ENCODE measurements at places on chromosomes 6 and 20.

- DNase-seq, result no peak
These were observed 109.0 kb downstream of the ATG5 start for GRCh38 chr6:106216527-106216926.

DNA sequence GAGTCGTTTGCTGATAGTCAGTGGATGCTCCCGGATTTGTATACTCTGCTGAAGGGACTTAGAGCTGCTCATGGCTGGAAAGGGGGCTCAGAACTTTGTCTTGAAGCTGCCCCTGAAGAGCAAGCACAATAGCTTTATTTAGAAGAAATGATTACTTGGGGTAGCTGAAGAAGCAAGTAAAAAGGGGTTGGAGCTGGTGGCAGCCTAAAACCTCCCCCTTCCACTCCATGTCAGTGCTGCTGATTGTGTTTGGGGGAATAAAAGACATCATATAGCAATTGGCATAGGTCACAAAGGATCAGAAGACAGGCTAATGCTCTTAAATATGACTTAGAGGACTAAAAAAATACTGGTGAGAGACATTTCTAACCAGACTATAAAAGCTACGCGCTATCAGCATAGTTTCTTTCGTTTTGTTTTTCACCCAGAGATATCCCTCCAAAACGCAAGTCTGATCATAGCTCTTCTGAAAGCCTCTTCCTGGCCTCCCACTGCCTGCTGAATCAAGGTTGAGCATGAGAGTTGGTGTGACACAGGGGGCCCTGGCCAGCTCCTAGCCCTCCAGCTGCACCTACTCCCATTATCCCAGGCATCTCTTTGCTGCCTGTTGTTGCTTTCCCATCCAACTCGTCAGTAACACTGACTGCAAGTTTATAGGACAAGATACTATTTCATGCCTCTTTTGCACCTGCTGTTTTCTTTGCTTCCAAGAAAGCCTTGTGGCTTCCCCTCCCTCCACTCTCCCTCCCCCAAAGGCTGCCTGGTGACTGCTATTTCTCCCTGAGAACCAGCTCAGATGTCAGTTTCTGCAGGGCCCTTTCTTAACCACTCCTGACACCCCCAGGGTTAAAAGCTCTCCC, 33.9 kb upstream of the SGK1 start:
- DNase-seq, result no peak

GRCh38 chr20:24952376-24953208, 3.5 kb downstream of the CST7 start:
- no peak for DNase-seq

DNA sequence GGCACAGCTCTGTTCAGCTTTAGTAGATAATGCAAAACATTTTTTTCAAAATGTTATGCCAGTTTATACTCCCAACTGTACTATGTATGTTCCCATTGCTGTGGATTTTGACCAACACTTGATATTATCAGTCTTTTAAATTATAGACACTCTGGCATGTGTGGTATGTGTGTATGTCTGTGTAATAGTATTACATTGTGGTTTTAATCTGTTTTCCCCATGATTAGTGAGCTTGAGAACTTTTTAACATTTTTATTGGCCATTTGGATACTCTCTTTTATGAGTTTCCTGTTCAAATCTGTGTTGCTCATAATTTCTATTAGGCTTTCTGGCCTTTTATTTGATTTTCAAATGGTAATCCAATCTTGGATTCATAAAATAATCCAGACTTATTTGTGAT, 69.2 kb upstream of the TXNDC5 start:
- no peak for DNase-seq

DNA sequence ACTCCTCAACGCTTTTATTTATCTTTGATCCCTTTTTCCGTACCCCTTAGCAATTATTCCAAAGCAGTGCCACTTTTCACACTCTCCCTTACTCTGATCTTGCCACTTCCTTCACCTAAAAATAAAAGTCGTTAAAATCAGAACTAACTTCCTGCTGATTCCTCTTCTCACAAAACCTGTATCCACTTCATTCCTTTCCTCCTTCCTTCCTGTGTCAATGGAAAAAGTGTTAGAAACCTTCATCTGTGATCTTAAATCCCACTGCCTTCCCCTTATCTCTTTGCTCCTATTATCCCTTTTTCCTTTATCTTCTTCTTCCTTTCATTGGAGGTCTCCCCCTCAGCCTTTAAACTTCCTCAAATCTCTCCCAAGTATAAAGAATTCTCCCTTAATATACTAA, 49.2 kb downstream of the GOPC start:
- DNase-seq, result no peak

GRCh38 chr6:118240878-118241528, 307.1 kb upstream of the PLN start:
- DNase-seq, result no peak

DNA sequence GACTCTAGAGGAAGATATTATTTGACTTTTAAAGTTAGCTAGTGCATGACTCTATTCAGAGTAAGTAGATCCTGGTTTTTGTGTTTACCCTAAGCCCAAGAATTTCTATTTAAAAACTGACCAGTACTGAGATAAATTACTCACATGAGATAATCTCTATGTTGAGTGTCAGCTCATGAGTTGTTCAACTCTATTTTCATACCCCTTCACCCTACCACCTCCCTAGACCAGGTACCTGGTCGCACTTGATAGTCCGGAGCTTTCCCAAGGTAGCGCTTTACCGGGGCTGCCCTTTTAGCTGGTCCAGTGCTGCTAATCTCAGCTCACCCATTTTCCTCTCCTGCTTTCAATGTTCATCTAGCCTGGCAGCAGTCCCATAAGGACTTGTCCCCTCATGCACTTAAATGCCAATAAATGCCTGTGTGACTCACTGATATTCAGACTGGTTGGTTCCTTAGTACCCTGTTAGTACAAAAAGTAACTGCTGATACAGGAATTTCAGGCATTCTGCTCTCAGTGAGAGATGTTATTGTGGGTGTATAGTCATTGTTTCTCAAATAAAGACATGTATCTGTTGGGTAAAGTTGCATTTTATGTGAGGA, 503.9 kb downstream of the ADGRB3 start:
- no peak for DNase-seq

DNA sequence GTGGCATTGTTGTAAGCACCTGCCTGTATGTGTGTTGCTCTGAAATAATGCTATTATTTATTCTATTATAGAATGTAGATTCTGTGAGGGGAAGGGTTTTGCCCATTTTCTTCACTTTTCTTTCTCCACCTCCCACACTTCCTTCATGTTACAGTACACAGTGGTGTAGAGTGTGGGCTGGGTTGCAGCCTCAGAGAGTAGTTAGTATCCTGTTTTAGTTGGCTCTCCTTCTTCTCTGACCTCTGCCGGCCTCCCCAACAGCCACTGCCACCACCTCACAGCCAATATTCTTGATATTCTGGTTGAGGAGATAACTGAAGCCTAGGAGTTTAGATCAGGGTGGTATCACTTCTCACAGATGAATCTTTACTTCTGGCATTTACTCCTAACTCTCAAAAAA, 143.4 kb downstream of the BCKDHB start:
- no peak for DNase-seq

DNA sequence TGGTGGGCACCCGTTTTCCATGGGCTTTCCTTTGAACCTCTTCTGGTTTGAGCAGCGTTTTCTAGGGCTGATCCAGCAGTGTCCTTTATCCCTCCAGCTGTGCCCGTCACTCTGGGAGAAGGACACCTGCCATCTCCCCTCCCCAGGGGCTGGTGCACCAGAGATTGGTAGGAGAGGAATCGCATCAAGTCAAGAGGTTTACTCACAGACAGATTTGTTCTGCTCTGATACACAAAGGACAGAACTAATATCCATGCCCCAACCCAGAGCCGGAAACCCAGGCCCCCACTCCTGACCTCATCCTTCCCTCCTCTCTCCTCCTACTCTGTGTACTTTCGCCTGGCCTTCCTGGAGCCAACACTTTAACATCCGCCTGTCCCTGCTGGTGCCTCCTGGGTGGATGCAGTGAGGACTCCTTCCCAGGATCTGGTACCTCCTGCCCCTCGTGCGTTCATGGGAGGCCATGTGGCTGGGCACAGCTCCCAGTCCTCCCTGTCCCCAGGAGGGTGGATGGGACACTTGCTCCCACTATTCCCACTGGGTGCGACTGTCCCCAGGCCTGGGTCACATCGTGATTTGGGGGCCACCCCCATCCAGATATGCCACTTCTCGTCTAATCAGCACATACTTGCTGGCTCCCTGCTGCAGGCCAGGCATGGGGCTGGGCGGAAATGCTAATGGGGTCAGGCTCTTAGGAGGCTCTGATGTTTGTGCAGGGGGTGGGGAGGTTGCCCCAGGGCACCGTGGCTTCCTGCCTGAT, 286.3 kb downstream of the CDH4 start:
- no peak for DNase-seq

DNA sequence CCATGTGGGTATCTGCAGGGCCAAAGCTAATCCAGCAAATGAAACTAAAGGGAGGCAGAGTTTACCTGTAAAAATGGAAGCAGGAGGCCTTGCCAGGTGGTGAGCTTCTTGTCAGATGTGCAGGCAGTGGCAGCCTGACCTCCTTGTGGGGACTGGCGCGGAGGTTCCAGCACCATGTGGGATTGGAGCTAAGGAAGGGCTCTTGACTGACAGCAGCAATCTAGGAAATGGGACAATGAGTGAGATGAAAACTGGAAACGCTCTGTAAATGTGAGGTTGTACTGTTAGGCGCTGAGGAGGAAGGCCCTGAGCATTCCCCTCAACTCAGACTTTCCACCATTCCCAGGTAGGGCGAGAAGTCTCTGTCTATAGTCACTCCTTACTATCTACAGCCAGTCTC, 81.8 kb upstream of the ARMC2 start:
- DNase-seq, result no peak

GRCh38 chr6:54097753-54098152, 13.5 kb upstream of the MLIP start:
- no peak for DNase-seq

- peak; percentile 54 for DNase-seq
These were observed 43.6 kb downstream of the MDGA1 start for GRCh38 chr6:37653933-37654565.

GRCh38 chr20:21391972-21392352, 5.4 kb downstream of the NKX2-4 start:
- no peak for DNase-seq

DNA sequence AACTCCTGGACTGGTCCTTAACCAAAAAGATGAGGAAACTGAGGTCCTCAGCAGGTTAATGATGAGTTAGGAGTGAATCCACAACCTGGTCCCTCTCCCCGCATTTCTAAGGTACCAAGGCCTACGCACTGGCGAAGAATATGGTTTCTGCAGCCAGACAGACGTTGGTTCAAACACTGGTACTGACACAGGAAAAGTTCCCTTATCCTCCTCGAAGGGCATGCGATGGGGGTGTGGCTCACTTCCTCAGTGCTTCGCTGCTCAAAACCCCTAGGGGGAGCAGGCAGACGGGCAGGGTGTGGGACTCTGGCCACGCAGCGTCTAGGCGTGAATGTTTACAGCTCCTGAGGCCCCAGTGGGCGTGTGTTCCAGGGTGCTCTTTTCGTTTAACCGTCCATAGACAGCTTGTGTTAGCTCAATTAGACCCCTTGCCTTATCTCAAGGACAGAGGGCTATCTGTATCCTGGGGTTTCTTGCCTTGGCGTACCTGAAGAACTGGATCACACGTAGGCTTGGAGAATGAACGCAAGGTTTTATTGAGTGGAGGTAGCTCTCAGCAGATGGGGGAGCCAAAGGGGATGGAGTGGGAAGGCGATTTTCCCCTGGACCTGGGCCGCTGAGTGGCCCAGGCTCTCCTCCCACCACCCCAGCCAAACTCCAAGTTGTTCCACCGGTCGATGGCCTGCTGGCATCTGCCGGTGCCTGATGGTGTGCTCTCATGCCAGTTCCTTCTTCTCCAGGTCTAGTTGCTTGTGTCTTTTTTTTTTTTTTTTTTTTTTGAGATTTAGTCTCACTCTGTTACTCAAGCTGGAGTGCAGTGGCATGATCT, 31.8 kb upstream of the PTPN1 start:
- peak; percentile 80 for DNase-seq

DNA sequence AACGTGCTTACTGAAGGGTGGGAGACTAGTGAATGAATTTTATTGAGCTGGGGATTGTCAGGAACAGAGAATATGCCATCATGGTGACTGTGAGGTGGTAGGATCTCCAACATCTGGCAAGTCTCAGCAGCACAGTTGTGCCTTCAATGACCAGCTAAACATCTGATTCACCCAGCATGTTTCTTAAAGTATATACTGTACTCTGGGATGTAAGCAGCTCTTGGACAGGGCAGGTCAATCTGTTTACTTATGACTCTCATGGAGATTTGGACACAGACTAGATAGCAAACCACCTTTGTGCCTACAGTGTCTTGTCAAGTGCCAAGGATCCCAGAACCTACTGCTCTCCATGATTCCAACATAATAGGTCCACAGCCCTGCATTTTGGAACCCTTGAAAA, 801.0 kb upstream of the CITED2 start:
- no peak for DNase-seq

- no peak for DNase-seq
These were observed 114.1 kb upstream of the SMLR1 start for GRCh38 chr6:130713144-130713543.

- DNase-seq, result peak; percentile 7
These were observed 57.3 kb downstream of the BCKDHB start for GRCh38 chr6:80163754-80164187.

- no peak for DNase-seq
These were observed 1224.2 kb upstream of the GJE1 start for GRCh38 chr6:140908505-140908904.

- DNase-seq, result no peak
These were observed 355.9 kb downstream of the FARS2 start for GRCh38 chr6:5617179-5617578.
